ENCODE measurements at places on chromosomes 5 and 9. TPM values are rescaled to one million over a fixed set of nuclear protein-coding genes. Genes with fewer than 3 reads are reported as not detected.

DNA sequence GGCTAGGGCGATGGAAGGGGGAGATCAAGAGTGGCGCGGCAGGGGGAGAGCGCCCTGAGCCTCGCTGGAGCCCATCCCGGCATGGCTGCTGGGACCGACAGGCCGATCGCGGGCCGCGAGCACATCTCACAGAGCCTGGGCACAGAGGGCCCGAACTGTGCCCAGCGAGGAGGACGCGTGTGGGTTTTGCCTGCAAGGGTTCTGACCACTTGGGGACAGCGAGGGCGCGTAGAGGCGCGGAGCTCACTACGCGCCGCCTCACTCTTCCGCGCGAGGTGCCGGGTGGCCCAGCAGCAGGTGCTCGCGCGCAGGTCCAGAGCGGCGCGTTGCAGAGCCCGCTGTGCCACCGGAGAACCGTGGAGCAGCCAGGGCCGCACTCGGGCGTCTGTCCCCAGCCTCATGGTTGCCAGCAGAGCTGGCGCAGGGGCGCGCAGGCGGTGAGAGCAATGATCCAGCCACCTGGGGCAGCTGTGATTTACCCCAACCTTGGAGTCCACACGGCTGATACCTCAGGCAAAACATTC, 16.3 kb upstream of the PITX1 start:
- no peak for DNase-seq

DNA sequence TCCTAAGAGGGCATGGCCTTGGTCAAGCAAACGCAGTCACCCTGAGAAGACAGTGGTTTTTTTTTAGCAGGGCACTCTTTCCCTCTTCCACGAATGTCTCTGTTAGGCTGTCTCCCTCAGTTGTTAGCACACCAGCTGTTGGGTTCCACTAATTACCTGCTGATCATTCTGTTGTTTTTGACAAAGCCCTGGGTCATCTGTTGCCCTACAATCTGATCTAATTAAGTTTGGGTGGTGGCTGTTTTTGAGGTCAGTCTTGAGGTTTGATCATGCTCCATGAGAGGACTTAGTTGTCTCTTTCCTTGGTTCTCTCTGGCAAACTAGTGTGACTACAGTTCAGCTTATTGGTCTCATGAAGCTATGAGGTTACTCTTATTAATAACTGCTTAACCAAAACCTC, 5.0 kb upstream of the PTPDC1 start:
- no peak for DNase-seq

The THOC3 gene
- total RNA-seq = 96.2 TPM

The NDUFAF2 gene
- total RNA-seq = 36.5 TPM

The PRLR gene
- 0.75 TPM for total RNA-seq

The CCL27 gene
- not detected for total RNA-seq
